CD4-positive, alpha-beta memory T cell (primary cell): ENCODE measurements at places on chromosomes 1 and 21.

DNA sequence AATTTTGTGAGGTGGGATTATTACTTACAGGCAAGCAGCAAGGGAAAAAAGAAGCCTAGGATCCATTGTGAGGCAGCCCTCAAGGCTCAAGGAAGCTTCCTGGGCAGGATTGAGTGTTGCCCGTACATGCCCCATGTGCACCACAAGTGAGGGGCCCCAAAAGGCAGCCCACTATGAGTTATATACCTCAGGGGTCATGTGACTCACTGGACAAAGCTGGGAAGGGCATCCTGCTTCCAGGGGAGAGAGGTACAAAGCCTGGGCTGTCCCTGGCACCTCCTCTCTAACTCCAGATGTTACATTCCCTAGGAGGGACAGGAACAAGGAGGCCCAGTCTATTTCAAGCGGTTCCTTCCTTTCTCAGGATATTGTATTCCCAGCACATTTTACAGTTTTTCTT is 34.0 kb upstream of the CD1D start:
- no peaks in the 10 kb centered on the region for H3K27me3 ChIP-seq
- DNase-seq: no peak
- H3K36me3 ChIP-seq: no peaks in the 10 kb centered on the region
- H3K4me1 ChIP-seq: peaks cover 16% of the 10 kb centered on the region
- H3K4me3 ChIP-seq: no peak overlapping the region

DNA sequence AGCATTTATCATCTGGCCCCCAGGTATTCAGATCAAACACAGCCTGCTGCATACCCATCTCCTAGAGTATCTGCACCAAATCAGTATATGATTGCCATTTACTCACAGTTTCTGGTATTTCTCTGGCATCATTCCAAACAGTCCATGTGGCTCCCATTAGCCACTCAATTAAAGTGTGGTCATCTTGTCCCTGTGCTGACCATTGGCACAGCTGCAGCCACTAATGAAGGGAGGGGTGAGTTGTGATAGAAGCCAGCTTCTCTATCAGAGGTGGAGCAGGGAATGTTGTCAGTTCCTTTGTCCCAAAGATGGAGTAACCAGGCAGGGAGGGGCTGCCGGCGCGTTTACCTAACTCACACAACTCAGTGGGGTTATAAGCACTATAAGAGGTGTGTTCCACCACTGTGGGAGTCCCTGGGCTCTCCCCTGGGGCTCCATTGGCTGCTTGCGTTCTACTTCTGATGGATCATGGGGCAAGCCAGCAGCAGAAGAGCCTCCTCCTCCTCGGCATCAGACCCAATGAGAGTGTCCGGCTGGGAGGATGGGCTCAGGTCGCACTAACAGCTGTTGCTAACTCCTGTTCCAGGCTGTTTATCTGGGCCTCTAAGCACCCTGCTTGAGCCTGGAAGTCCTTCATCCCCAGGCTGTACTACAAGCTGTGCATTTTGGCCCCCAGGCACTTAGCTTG is 108.6 kb downstream of the GDAP2 start:
- no peaks in the 10 kb centered on the region for H3K4me1 ChIP-seq
- H3K27ac ChIP-seq: no peak overlapping the region
- H3K36me3 ChIP-seq: no peaks in the 10 kb centered on the region
- DNase-seq: no peak
- no peaks in the 10 kb centered on the region for H3K27me3 ChIP-seq
- no peak overlapping the region for H3K4me3 ChIP-seq

DNA sequence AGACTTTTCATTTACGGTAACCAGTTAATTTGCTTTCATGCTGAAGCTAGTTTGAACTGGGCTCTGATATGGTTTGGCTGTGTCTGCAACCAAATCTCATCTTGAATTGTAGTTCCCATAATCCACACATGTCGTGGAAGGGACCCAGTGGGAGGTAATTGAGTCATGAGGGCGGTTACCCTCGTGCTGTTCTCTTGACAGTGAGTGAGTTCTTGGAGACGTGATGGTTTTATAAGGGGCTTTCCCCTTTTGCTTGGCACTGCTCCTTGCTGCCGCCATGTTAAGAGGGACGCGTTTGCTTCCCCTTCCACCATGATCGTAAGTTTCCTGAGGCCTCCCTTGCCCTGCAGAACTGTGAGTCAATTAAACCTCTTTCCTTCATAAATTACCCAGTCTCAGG is 10.3 kb upstream of the FHAD1 start:
- no peaks in the 10 kb centered on the region for H3K36me3 ChIP-seq
- DNase-seq: no peak

- no peak overlapping the region for H3K27ac ChIP-seq
- no peaks in the 10 kb centered on the region for H3K27me3 ChIP-seq
- no peak overlapping the region for H3K4me3 ChIP-seq
Measured at GRCh38 chr1:203150511-203151297, 23.2 kb downstream of the ADORA1 start.

GRCh38 chr1:89847191-89847729 is 26.4 kb downstream of the LRRC8D start:
- no peaks in the 10 kb centered on the region for H3K27me3 ChIP-seq
- H3K27ac ChIP-seq: no peak overlapping the region
- no peak overlapping the region for H3K4me3 ChIP-seq

DNA sequence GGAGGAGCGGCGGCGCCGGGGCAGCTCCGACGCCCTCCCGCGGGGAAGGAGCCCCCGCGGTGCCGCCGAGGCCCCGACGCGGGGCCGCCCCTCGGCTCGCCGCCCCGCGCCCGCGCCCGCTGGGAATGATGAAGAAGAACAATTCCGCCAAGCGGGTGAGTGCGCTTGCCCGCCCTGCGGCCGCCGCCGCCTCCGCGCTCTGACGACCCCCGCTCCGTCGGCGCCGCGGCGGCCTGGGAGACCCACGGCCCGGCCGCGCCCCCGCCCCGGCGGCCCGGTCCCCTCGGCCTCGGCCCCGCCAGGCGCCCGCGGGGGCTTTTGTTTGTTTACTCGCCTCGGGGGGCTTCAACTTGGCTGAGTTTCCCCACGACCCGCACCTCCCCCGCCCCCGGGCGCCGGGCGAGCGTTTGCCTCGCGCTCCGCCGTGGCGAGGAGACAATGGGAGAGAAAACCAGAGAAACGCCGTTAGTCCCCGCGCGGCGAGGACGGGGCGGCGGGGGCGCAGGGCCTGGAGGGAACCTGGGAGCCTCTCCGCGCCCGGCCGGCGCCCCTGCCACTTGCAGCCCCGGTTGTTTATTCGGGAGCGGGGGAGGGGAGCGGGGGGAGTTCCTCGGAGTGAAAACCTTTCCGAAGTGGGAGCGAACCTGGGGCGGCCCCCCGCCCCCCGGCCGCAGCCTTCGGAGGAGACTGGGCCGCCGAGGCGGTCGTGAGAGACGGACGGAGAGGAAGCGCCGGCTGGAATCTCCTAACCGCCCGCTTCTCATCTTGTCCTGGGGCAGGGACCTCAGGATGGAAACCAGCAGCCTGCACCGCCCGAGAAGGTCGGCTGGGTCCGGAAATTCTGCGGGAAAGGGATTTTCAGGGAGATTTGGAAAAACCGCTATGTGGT is 661 bp downstream of the PLEKHO1 start:
- DNase-seq: no peak
- H3K27me3 ChIP-seq: no peaks in the 10 kb centered on the region
- peak overlapping the region; percentile 81 for H3K27ac ChIP-seq
- peaks cover 53% of the 10 kb centered on the region for H3K4me1 ChIP-seq
- peaks cover 22% of the 10 kb centered on the region for H3K36me3 ChIP-seq

- no peaks in the 10 kb centered on the region for H3K36me3 ChIP-seq
- H3K4me3 ChIP-seq: no peak overlapping the region
- DNase-seq: no peak
- no peaks in the 10 kb centered on the region for H3K27me3 ChIP-seq
- no peaks in the 10 kb centered on the region for H3K4me1 ChIP-seq
Measured at GRCh38 chr1:169538998-169539871, 47.0 kb downstream of the F5 start.

DNA sequence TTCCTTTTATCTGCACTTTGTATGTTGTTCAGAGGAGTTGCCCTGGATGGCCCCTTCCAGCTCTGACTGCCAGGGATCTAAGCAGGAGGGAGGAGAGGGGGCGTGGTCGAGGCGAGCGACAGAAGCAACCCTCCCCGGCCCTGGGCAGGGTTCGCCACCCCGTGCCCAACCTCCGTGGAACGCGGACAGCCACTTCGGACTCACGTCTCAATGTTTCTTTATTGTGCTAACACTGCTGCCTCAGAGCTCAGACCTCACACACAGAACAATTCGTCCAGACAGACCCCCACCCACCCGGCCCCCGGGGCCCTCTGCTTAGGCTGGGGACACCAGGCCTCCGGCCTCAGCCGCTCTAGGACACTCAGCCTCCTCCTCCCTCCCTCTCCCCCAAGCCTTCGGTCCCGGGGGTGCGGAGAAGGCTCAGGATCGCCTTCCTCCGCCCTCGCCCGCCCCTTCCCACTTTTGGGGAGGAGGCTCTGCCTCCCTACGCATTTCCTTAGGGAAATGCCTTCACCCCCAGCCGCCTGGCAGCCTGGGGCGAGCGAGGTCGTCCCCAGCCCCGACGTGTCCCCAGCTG is 8.3 kb downstream of the VSIG8 start:
- no peaks in the 10 kb centered on the region for H3K27me3 ChIP-seq
- peak overlapping the region; percentile 38 for H3K27ac ChIP-seq
- H3K4me3 ChIP-seq: peak overlapping the region; percentile 9
- no peak for DNase-seq
